MG63 (cell line): ENCODE measurements at places on chromosomes 2 and 18.

DNA sequence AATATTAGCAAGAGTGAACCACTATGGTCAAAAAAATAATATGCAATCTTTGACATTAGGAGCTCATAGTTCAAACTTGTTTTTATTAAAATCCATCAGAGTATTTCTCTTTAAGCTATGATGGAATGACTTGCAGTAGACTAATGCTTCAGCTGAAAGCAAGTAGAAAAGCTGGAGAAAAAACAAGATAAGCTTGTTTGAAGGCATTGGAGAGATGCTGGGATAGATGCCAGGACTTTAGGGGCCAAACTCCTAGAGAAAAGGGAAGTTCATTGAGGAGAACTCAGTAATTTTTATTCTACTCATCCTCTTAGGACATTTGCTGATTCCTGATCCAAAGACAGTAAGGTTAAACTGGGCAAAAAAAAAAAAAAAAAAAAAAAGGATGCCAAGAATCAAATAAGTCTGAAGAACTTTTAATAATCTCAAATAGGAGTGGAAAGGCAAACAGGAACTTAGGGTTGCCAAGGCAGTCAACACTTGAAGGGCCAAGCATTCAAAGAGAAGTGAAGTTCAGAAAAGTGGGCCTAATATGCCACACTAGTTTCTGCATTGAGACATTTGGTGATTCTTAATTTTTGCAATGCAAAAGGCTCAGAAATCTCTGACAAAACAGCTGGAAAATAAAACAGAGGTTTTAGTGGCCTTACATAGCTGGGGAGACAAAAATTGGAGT is 19.7 kb upstream of the AFF3 start:
- DNase-seq: no peak

DNA sequence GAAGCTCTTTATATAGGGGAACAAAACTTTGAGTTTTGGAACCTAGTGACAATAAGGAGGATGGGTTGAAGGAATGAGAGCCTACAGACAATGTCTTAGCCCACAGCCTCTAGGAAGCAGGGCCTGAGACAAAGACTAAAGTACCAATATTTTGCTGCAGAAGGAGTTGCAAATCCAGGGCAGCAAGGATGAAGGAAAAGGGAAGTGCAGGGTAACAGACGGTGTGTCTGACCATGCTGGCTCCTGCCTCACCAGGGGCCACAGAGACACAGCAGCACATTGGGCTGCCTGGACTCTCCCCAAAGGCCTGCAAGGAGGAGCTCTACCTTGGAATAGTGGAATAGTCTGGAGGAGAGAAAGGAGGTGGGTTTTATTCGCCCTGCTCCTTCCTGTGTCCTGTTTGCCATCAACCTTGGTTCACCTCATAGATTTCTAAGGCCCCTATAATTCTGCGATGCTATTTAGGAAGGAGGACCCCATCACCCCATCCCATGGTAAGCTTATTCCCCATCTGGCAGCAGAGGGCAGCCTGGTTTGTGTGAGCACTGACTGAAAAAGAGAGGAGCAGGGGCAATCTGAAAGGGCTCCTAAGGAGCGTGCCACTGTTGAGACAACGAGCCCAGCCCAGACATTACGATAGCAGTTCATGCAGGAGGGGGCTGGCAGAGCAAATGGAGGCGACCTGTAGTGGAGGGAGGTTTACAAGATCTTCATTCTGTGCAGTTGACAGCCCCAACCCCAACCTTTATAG is 143.4 kb downstream of the MGAT5 start:
- DNase-seq: no peak

DNA sequence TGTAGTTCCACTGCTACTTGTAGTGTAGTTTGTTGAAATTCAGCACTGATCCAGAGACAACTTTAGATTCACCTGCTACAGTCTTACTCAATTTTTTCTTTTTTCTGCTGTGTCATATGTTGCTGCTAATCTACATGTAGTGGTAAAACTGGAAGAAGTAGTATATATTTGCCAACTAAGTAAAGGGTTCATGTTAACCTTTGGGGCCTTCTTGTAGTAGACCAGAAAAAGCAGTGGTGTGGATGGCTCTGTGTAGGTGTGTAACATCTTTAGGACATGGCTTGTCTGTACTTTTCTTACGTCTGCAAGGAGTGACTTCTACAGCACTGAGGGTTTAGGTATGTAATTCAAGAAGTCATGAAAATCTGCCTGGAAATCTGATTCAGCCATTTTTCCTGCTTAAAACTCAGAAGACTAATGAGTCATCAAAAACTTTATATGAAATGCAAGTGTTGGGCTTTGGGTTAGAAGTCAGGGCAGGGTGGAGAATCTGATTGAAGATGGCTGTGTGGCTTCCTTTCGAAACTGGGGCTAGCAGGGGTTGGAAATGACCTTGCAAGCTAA is 8.4 kb downstream of the PTPRM start:
- no peak for DNase-seq

DNA sequence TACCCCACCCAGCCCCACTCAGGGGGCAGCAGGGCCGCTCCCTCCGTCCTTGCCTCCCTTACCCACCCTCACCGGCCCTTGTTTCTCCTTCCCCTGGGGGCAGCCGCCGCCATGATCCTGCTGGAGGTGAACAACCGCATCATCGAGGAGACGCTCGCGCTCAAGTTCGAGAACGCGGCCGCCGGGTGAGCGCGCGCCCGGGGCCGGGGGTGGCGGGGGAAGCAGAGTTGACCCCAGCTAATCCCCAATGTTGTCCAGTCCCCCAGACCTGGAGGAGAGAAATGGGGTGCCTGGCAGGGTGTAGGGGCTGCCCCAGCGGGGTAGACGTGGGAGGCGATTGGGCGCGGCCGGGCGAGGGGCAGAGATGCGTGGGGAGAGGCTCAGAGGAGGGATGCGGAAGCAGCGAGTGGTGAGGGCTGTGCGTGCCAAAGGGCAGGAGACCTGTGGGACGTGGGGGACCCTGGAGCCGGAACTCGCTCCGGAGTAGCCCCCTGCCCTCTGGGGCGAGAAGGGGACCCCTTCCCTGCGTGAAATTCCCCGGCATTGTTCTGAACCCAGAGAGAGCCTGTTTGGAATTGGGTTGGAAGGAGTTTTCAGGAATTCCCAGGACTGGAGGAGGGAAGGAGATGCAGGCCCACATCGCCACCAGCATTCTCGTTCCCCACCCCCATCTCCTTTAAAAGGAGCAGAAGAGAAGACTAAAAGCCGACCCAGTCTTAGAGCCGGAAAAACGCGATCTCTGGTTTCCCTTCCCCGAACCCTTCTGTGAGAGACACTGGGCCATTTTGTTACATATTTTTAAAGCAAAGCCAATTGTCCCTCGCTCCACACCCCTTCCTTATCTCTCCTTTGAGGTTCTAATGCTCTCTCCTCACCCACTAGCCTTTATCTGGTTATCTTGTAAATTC is 625 bp downstream of the ARPC2 start:
- peak; percentile 55 for DNase-seq

- DNase-seq: no peak
These were observed 180.6 kb upstream of the GLI2 start for GRCh38 chr2:120555092-120555491.

- peak; percentile 7 for DNase-seq
These were observed 7.5 kb downstream of the PUM2 start for GRCh38 chr2:20343128-20343527.

- no peak for DNase-seq
These were observed 15.2 kb upstream of the CCDC93 start for GRCh38 chr2:118029025-118029424.

- DNase-seq: peak; percentile 55
These were observed 19.3 kb upstream of the ITGAV start for GRCh38 chr2:186570604-186571003.

DNA sequence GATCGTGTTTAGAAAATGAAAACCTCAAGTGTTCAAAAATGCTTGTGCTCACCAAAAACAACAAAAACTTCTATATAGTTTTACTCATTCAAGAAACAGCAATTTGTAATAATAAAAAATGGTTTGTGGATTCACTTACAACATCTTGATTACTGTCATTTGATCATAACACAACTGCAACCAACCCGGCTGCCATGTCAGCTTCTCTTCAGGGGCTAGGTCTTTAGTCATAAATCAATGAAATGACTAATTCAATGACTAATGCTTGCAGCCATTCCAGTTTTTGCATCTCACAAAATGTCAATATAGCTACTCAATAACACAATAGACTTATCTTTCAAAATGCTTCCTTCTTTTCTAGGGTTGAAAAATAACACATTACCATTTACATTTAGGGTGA is 128.0 kb downstream of the OLA1 start:
- DNase-seq: peak; percentile 33

GRCh38 chr18:54127759-54128378 is 96.6 kb downstream of the MBD2 start:
- DNase-seq: peak; percentile 23

DNA sequence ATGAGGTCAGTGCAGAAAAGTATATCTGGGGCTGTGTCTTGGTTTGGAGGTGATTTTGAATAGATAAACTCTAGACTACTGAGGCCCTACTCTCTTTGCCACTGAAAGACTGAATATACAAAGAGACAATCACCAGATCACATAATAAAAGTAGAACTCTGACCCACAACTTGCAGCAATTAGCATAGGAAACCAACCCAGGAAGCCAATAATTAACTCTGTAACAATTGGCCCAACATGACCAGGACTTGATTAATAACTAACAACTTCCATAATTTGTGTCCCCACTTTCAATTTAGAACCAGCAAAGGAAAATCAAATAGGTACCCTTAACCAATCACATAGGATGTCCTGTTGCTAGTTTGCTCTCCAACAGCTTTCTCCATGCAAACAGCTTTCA is 1104.9 kb upstream of the CELF4 start:
- no peak for DNase-seq

DNA sequence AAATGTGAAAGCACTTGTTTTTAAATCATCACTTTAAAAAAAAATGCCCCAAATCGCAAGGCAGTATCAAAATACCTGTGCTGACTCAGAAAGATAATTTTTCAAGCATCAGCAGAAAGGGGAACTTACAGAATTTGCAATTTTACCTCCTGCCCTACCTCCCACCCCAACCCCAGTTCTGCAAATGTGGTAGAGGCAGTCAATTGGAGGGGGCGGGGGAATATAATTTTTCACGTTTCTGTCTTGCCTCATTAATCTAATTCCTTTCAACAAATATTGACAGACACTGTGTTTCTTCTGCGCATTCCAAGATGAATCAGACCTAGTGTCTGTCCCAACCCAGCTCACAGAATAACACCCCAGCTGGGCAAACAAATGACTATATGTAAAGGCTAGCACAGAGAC is 76.8 kb downstream of the ALPK2 start:
- DNase-seq: no peak

DNA sequence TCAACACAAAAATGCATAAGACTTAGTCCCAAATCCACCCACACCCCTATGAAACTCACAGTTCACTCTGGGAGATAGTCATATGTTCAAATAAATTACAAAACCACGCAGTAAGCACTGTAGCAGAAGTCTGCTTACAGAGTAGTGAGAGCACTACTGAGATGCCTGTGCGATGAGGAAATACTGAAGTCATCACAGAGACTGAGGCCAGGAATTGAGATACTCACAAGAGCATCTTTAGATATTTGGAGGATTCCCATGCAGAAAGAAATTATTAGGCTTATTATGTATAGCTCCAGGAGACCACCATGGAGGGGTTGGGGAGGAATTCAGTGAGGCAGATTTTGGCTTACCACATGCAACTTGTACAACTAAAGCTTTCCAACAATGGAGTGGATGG is 82.3 kb downstream of the ANTXR1 start:
- DNase-seq: peak; percentile 62

DNA sequence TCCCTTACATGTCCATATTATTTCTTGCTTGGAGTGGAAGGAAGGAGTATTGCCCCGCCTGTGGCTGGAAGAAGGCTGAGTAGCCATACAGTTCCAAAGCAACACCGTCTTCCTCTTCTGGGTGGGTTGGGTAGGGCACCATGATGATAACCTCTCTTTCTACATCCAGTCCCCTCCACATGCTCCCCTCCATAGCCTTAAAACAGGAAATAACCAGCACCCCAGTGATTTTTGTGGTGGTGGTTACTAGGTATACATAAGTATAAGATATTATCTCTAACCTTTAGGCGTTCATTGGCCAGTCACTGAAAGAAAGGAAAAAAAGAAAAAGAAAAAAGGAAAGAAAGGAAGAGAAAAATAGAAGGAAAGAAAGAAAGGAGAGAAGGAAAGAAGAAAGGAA is 63.1 kb downstream of the CXCR4 start:
- DNase-seq: no peak

DNA sequence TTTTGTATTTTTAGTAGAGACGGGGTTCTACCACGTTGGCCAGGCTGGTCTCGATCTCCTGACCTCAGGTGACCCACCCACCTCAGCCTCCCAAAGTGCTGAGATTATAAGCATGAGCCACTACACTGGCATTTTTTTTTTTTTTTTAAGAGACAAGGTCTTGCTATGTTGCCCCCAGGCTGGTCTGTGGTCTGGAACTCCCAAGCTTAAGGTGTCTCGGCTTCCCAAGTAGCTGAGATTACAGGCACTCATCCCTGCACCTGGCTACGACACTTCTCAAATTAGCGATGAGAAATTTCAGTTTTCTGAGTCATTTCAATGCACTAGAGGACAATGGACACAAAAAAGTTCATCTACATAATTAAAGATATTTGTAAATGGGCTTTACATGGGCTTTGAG is 36.6 kb upstream of the TCF7L1 start:
- DNase-seq: no peak

DNA sequence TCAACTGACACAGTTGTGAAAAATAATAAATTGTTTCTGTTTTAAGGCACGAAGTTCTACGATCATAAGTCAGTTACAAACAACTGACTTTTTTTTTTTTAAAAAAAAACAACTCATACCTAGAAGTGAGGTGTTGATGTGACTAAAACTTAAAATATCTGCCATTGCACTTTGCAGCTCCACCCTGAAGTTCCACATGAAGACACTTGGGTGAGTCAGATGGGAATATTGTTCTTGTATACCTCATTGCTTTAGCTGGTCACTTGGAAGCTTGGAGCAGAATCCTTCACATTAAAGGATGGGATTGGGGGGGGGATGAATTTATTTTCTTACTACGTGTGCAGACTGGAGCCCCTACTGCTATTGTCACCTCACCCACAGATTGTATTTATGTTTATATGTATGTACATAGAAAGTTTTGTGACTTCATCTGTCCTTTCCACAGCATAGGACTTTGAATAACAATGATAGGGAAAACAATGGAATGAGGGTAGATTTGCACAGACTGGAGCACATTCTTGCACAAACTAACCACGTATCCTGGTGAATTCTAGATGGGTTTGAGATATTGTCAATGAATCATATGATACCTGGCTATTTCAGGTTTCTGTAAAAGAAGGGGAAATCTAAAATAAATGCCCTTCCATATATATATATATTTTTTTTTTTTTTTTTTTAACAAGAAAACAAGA is 57.9 kb upstream of the ARHGAP15 start:
- DNase-seq: no peak

DNA sequence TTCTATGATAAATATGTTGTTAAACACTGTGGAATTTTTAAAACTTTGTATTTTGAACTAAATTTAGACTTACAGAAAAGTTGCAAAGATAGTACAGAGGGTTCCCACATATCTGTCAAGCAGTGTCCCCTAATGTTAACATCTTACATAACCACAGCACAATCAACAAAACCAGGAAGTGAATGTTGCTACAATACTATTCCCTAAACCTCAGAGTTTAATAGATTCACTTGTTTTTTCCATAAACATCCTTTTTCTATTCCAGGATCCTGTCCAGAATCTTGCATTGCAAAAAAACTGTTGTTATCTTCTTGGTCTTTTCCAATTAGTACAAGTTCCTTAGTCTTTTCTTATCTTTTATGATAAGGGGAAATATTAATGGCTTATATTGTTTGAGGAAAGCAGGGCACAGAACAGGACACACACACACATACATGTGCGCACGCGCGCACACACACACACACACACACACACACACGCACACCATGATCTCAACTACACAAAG is 251.1 kb upstream of the TRIB2 start:
- DNase-seq: no peak

- no peak for DNase-seq
These were observed 248.8 kb downstream of the EIPR1 start for GRCh38 chr2:3128786-3129185.
